Daoy (cell line): ENCODE measurements at places on chromosomes 12 and 14. TPM values are rescaled to one million over a fixed set of nuclear protein-coding genes. Genes with fewer than 3 reads are reported as not detected.
A peak's percentile ranks its signal among the peaks of the same experiment; 100 is the strongest.

DNA sequence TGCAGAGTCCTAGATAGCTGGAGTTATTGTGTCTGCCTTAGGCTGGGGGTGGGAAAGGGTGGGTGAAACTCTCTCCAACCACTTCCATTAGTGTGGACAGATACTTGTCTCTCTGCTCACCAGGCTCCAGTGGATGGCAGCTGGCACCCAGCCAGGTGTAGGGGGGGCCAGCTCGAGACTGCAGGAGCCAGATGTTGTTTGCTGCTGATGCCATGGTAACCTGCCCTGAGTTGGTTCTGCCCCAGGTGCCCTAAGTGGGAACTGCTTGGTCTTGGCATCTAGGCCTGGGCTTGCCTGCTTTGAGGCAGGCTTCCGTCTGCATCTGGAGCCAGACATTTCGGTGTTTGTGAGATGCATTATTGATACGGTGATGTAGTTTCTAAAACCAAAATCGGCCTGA lies 82.2 kb downstream of the ADCK1 start:
- peak; percentile 53 for DNase-seq

DNA sequence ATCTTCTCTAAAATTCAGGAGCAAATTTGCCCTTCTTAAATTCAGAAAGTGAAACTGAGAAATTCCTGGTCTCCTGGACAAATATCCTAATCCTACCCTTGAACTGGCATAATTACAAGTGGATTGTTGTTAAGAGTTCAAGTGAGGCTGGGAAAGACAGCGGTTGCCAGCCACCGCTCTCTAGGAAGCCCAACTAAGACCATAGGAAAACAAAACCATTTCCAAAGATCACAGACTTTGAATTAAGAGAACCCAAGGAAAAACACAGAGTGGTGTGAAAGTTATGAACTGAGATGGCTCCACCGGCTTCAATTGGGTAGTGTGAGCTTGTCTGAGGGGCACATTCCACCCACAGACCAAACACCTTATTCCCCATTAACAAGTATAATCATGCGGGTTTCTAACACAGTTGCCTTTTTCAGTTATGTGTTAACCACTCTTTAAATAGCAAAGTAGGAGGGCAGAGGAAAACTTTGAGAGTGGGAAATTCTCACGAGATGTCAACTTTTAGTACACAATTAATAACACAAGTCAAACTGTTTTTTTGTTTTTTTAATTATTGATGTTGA lies 1628.8 kb upstream of the SEL1L start:
- DNase-seq, result no peak

- no peak for DNase-seq
These were observed 523 bp upstream of the REP15 start for GRCh38 chr12:27695556-27696292.

GRCh38 chr12:132199526-132200319 lies 55.5 kb downstream of the NOC4L start:
- no peak for DNase-seq

- no peak for DNase-seq
These were observed 16.4 kb upstream of the CELA1 start for GRCh38 chr12:51362747-51363342.

GRCh38 chr14:36316131-36316530 lies 4.3 kb downstream of the MBIP start:
- DNase-seq, result peak; percentile 33

The TCL1B gene
- total RNA-seq, result 0.11 and 0.42 TPM in 2 replicates

GRCh38 chr12:52791271-52792184 lies 4.4 kb downstream of the KRT3 start:
- DNase-seq, result no peak

The TAS2R9 gene
- total RNA-seq, result not detected in 2 replicates

The CLEC6A gene
- total RNA-seq, result not detected in 2 replicates

The TPH2 gene
- not detected in 2 replicates for total RNA-seq

The TCHP gene
- total RNA-seq, result 37.3 and 37.9 TPM in 2 replicates

- DNase-seq, result peak; percentile 57
These were observed 6.8 kb downstream of the TTC8 start for GRCh38 chr14:88831284-88831683.

GRCh38 chr14:103597623-103598377 lies 31.2 kb upstream of the KLC1 start:
- peak; percentile 95 for DNase-seq

DNA sequence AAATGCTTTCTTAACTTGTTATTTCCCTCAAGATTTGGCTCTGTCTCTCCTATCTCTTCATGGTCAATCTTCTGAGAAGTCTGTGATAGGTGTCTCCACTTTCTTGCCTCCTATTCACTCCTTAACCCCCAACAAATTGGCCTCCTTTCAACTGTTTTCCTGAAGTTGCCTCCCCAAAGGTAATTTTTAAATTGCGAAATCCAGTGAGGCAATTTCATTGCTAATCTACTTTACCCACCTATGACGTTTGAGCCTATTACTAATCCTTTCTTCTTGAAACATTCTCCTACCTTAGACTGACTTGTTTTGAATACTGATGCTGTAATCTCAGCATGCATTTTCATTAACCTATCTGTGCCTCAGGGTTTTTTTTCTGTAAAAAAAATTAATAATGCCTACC lies 6.0 kb upstream of the KCNH5 start:
- no peak for DNase-seq

- DNase-seq, result no peak
These were observed 12.5 kb downstream of the TAMALIN start for GRCh38 chr12:52019113-52019770.
